ENCODE measurements at places on chromosomes 13 and 19.

- no peak for DNase-seq
Measured at GRCh38 chr13:42880056-42880605, 98.7 kb downstream of the FAM216B start.

DNA sequence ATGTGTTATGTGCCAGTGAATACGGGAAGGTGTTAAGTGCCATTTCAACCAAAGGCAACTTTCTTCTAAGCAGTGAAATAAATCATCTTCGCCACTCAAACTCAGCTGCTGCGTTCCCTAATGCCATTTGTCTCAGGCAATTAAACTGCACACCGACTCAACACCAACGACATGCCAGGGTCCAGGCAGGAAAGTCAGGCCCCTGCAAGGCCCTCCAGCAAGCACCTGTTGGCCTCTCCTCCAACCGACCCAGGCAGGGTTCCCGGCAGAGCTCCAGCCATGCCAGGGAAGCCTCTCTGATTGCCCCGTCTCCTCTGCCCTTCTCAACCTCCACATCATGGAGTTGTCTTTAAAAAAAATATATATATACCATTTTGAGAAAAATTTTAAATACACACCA, 21.8 kb downstream of the SAFB2 start:
- DNase-seq, result no peak

GRCh38 chr19:30666301-30666803, 294.2 kb downstream of the ZNF536 start:
- DNase-seq, result peak; percentile 9

DNA sequence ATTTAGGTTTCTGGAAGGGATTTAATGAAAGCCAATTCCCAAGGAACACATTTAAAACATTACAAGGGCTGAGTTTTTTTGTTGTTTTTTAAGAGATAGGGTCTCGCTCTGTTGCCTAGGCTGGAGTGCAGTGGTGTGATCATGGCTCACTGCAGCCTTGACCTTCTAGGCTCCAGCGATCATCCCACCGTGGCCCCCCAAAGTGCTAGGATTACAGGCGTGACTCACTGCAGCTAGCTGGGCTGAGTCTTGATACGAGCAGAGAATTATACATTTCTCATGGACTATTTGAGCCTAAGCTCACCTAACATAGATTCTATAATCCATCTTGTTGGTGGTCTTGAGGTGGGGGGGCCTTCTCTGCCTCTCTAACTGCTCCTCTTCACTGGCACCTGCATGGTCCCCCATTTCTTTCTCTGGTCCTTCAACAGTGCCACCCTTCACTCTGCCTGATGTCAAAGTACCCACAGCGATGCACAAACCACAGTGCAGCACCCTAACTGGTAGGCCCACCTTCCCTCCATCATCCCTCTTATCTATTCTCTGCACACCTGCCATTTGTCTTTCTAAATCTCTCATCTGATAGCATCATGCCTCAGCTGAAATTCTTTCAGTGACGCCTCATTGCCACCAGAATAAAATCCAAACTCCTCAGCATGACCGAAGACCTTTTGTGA, 37.4 kb downstream of the DOCK9 start:
- no peak for DNase-seq

GRCh38 chr13:110551284-110551683, 10.2 kb downstream of the RAB20 start:
- no peak for DNase-seq

- no peak for DNase-seq
Measured at GRCh38 chr19:14410091-14411051, 8.8 kb downstream of the DDX39A start.

Measured in CMK (cell line).